ENCODE measurements at places on chromosomes 7 and 10.

- DNase-seq, result no peak
These were observed 307.7 kb downstream of the BICC1 start for GRCh38 chr10:58820386-58820785.

DNA sequence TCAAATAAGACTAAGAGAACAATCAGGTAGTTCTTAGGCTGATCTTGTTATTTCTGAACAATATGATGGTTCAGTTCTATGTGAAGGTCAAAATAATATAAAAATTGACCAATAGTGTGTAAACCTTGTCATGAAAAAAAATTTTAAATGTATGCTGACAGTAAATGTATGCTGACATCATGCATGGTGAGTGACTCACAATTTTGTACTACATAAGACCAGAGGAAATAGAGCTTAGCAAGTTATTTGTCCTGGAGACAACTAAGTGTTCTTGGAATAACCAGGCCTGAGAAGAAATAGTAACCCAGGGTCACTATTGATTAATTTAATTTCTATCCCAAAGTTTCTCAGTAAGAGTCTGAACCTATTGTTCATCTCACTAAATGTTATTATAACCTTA lies 182.2 kb upstream of the PCDH15 start:
- no peak for DNase-seq

DNA sequence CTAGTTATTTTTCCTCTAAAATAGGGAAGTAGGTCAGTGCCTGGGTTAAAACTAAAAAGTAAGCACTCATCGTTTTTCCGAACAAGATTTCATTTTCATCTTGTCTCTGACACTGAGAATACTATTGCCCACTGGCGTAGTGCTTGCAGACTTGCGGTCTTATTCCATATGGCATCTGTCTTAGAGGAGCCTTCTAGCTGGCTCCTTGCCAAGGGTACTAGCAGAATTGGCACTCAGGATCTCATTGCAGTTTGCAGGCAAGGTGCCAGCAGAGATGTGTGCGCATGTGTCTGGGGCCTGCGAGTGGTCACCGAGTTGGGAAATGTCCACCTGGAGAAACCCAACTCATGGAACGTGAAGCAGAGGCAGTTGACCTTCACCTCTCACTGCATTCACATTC lies 143.4 kb downstream of the CELF2 start:
- DNase-seq, result no peak

- no peak for DNase-seq
These were observed 60.7 kb downstream of the CPED1 start for GRCh38 chr7:121049028-121049791.

GRCh38 chr7:16436306-16436705 lies 15.0 kb upstream of the CRPPA start:
- DNase-seq, result no peak

DNA sequence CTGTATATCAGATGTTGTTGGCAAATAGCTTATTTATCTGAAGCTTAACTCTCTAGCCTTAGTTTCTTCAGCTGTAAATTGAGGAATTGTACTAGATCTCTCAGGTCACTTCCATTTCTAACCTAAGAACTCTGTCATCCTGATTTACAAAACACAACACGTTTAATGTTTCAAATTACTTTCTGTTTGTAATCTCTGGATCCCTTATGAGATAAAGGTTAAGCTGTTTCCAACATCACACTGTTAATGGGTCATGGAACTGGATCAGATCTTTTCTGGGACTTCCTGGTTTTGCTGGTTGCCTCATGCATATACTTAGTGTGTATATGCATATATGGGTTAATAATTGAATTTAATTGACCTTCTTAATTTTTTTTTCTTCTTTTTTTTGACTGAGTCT lies 9.9 kb downstream of the SAMD8 start:
- no peak for DNase-seq

GRCh38 chr7:27108390-27109127 lies 6.1 kb upstream of the HOXA2 start:
- DNase-seq, result no peak

GRCh38 chr10:14751014-14751896 lies 23.4 kb downstream of the FAM107B start:
- no peak for DNase-seq

- no peak for DNase-seq
These were observed 35.5 kb downstream of the SEMA3C start for GRCh38 chr7:80883154-80884025.

GRCh38 chr7:73418113-73418703 lies 15.4 kb upstream of the FZD9 start:
- no peak for DNase-seq

DNA sequence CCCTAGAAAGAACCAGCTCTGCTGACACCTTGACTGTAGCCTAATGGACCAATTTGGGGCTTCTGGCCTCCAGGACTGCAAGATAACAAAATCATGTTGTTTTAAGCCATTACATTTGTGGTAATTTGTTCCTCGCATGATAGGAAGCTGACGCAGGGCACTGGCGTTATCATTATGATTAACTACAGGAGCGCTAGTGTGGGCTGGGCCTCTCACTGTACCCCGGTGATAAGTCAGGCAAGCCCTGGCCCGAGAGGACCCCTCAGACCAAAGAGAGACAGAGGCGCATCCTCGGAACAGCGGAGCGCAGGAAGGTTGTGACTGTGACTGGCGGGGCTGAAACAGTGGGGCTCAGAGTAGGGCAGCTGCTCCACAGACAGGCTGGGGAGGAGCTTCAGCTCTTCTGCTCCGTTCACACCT lies 150.3 kb upstream of the CHST15 start:
- no peak for DNase-seq

- DNase-seq, result no peak
These were observed 1.7 kb downstream of the RALA start for GRCh38 chr7:39624935-39625694.

- DNase-seq, result no peak
These were observed 15.4 kb upstream of the GIMAP8 start for GRCh38 chr7:150435047-150435389.

DNA sequence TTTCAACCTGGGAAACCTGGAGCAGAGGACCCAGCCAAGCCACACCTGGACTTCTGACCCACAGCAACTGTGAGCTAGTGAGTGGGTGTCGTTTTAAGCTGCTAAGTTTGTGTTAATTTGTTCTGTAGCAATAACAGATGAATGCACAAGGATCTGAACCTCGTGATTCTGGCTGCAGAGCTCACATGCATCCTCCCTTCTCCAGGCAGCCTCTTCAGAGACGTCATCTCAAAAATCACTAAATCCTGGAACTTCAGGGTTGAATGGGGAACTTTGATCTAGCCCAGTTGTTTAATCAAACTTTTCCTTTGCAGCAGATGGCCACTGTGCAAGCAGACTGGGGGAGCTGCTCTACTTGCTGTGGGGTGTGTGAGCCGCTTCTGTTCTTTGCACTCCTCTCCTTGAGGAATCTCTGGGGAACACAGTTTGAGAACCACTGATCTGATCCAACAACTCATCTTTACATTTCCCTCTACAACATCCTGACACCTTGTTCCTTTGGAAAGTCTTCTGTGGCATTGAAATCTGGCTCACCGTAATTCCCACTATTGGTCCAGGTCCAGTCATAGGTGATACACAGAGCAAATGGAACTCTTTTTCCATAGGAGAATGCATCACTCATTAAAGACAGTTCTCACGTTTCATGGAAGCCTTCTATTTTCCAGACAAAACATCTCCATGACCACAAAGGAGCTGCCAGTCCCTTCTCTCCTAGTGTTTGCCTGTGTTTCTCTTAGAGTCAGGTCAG lies 90.3 kb downstream of the CHN2 start:
- no peak for DNase-seq

- no peak for DNase-seq
These were observed 10.7 kb upstream of the DPYSL4 start for GRCh38 chr10:132175907-132176581.

GRCh38 chr10:112738606-112739591 lies 211.1 kb upstream of the TCF7L2 start:
- DNase-seq, result no peak

DNA sequence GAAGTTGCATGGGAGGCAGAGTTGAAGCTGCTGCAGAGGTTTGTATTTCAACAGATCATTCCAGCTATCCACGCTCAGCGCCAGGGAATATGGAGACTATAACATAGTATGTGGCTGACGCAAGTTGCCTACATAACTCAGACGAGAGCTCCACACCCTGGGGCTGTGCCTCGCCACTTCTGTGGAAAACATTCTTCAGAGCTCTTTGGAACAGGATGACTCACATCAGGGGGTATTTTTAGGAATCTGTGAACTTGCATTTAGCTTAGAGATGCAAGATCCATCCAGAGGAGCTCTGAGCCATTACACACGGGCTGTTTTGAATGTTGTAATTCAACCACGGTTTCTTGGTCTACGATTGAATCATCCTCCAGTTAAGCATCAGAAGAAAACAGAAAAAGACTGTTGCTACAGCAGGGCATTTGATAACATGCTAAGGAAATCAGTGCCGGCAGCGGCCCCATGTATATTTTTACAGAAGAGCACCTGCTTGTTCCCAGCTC lies 481.5 kb upstream of the AKR1E2 start:
- peak; percentile 5 for DNase-seq

DNA sequence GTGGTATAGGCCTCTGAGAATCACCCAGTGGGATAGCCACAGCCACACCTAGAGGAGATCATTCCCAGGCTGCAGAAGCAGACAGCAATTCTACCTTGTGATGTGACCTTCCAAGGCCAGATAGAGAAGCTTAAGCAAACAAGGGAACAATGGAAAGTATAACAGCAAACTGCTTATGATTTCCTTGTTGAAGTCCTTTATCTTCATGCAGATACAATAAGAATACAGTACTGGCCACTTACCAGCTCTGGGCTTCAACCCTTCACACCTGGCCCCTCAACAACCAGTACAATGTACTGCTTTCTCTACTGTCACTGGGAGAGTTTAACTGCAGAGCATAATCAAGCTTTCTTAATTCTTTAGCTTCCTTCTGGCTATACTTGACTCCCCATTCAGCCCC lies 22.6 kb upstream of the DDX50 start:
- no peak for DNase-seq

DNA sequence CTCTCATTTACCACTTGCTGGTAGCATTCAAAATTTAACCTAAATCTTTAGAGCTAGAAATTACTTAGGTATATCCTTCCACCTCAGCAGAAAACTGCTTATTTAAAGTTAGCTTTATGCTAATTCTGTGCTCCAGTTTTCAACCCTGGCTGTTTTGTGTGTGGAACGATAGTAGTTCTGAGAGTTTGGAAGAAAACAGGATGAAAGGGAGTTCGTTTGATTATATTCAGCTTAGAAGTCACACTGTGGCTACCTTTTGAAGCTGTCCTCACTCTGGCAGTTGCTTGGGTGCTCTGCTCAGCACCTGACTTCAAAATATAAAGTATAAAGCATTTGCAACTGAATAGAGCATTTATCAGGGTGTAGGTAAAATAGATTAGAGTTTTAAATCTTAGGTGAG lies 2.6 kb upstream of the ASCC1 start:
- no peak for DNase-seq

GRCh38 chr10:47353351-47353750 lies 5.2 kb downstream of the RBP3 start:
- DNase-seq, result no peak

- no peak for DNase-seq
These were observed 29.3 kb downstream of the KCNMA1 start for GRCh38 chr10:77608281-77608680.

DNA sequence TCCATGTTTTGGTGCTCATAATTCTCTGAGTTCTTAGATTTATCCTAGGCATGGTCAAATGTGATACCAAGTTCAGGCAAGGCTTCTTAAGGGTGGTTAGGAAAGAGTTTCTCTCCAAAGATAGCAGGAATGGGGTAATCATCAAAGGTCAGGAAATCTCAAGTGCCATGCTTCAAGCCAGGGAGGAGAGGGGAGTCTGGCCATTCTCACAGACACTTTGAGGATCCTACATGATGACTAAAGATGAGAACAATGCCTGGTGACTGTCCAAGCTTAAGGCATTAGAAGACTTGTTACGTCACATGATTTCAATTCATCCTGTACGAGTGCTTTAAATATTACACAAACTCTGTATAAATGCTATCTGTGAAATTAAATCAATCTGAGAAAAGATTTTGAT lies 59.4 kb downstream of the POM121L12 start:
- DNase-seq, result no peak

DNA sequence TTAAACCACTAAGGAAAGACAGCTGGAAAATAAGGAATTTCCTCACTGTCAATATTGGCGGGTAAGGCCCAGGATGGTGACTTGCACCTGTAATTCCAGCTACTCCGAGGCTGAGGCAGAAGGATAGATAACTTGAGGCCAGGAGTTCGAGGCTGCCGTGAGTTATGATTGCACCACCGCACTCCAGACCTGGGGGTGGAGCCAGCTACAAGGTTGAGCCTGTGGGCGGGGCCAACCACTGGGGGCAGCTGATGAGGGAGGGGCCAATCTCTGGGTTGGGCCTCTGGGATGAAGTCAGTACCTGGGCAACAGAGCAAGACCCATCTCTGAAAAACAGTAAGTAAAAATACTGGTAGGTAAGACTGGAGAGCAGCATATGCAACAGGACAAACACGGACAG lies 80.1 kb upstream of the ADO start:
- DNase-seq, result no peak

GRCh38 chr7:116574025-116574822 lies 49.4 kb downstream of the CAV1 start:
- no peak for DNase-seq

DNA sequence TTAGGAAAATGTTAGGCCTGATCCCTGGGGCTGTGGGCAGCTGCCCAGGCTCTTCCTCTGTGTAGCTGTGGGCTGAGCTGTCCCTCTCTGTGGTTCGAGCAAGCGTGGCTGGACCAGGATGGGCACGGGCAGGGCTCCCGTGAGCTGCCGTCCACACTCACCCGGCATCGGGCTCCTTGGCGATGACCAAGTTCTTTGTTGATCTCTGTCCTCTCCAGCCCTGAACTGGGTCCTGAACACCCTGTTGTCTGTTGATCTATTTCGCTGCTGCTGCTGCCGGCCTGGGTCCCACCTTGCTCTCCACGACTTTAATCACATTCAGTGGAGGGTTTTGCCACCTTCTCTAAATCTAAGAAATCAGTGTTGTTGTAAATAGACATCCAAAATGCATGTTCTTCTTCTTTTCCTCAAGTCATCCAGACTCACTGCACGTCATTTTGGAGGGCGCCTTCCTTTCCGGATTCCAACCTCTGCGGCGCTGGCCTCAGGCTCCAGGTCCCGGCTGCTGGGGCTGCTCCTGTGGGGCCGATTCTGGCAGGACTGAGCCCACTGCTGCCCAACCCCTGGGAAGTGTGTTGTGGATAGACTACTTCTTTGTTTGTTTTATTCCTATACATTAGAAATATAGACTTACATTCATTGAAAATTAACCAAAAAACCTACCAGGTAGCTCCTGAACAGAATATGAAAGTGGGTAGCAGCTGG lies 100.6 kb downstream of the DYNC2I1 start:
- DNase-seq, result no peak

All from activated T-cell treated with anti-CD3 and anti-CD28 coated beads for 4 hours (primary cell).